ENCODE measurements at places on chromosomes 12 and 14. TPM values are rescaled to one million over a fixed set of nuclear protein-coding genes. Genes with fewer than 3 reads are reported as not detected.

GRCh38 chr12:34605955-34606748 is 583.9 kb downstream of the ALG10 start:
- DNase-seq, result no peak

- DNase-seq, result no peak
Observed at GRCh38 chr12:55445357-55445756, 1.5 kb downstream of the OR6C2 start.

- no peak for DNase-seq
Observed at GRCh38 chr12:56785141-56785865, 22.2 kb downstream of the HSD17B6 start.

- no peak for DNase-seq
Observed at GRCh38 chr12:2618291-2618995, 176.3 kb upstream of the FKBP4 start.

DNA sequence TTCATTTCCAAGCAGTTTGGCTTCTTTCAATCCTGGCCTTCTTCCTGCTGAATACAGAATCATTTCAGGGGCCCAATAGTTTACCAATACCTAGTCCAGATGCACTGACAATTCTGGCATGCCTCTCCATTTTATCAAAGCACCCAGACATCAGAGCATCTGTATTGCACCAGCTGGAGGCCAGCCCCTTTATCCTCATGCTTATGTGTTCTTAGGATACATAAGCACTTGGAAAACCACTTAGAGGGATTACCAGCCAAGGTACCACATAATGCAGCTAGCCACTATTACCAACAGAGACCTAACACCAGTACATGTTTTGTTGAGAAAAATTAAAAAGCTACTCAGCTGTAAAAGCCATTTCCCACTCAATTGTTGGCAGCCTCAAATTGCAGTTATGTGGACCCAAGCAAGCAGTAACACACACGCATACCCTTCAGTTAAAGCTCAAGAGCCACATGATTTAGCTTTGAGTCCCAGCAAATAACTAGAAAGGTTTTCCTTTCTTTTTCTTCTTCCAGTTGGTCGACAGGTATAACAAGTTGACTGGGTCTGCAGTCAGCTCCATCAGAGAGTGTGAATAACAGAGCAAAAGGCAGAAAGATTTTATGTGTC is 263.8 kb downstream of the DIO2 start:
- no peak for DNase-seq

GRCh38 chr14:33556382-33557121 is 394.3 kb downstream of the EGLN3 start:
- DNase-seq, result no peak

GRCh38 chr12:111105294-111105693 is 184.9 kb upstream of the MYL2 start:
- DNase-seq, result no peak

DNA sequence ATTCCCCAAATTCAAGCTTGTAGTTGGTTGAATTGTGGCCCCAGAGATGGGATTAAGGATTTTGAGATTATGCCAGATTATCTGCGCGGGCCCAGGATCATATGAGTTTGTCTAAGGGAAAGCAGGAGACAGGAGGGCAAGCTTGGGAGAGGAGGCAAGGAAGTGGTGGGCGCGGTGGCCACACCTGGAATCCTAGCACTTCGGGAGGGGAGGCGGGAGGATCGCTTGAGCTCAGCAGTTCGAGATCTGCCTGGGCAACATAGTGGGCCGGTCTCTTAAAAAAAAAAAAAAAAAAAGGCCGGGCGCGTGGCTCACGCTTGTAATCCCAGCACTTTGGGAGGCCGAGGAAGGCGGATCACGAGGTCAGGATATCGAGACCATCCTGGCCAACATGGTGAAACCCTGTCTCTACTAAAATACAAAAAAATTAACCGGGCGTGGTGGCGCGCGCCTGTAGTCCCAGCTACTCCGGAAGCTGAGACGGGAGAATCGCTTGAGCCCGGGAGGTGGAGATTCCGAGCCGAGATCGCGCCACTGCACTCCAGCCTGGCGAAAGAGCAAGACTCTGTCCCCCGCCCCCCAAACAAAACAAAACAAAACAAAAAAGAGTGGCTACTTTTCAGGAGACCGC is 881 bp upstream of the PUS1 start:
- no peak for DNase-seq

DNA sequence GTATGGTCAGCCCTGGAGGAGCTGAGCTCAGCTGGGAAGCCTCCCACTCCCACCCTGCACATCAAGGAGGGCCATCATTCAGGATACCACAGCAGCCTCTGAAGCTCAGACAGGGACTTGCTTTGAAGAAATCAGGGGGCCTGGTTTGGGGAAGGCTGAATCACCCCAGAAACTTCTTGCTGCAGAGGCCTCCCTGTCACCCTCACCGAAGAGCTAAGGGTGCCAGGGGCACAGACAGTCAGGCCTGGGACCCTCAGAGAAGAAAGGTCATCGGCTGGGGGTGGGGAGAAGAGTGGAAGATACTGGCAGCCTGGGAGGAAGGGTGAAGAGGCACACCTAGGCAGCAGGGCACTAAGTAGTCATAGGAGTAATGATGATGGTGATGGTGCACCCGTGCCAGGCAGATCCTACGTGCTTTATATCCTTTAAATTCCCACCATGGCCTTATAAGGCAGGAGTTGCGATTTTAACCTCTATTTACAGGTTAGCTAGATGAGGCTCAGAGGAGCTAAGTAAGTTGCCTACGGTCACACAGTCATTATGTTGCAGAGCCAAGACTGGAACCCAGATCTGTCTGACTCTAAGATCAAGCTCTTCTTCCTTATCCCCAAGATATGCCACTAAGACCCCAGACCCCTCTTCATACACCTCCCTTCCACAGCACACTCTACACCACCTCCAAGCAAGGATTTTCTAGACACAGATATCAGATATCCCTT is 28.5 kb upstream of the PNMA1 start:
- DNase-seq, result no peak

- DNase-seq, result peak; percentile 84
Observed at GRCh38 chr12:59040656-59041055, 120.4 kb upstream of the LRIG3 start.

DNA sequence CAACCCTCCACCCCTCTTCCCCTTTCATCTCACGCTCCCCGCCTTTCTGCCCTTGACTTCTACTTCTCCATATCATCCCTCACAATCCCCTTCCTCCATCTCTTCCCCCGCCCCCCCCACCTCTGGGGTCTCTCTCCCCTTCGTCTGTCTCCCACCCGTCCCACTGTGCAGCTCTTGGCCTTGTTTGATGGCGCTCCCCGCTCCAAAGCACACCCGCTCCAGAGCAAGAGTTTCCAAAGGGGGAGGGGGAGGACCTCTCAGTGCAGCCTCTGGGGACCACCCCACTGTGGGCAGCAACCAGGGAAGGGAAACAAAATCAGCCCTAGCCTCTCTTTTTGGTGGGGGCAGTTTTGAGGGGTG is 774 bp downstream of the CHGA start:
- DNase-seq, result no peak

GRCh38 chr12:14280921-14281320 is 84.6 kb upstream of the ATF7IP start:
- DNase-seq, result no peak

DNA sequence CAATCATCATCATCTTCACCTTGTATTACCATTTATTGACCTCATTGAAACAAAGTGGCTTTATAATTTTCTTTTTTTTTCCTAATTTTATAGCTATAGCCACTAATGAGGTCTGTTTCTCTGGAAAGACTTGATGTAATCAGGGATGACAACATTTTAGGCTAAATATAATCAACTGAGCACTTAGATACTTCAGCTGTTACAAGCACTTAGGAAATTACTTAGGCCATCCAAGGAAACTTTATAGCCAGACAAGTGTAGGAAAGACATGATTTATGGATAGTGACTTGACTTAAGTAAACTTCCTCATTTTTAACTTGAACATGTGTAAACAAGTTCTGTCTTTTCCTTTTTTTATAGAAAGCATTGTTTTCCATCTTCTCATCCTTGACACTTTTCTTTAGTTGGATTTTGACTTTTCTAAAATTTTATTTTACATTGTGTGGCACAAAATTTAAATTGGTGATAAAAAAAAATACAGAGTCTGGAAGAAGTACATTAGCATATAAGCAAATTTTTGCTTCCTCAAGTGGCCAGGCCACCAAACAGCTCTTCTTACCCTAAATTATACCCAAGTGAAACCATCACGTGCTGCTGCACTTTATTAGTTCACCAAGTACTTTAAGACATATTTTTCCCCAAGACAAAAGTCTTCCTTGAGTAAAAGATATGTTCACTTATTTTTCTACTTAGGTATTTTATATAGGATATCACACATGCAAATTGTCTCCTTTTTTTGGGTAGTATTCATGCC is 15.1 kb downstream of the CPNE8 start:
- no peak for DNase-seq

GRCh38 chr12:61524851-61525250 is 735.4 kb upstream of the USP15 start:
- no peak for DNase-seq

DNA sequence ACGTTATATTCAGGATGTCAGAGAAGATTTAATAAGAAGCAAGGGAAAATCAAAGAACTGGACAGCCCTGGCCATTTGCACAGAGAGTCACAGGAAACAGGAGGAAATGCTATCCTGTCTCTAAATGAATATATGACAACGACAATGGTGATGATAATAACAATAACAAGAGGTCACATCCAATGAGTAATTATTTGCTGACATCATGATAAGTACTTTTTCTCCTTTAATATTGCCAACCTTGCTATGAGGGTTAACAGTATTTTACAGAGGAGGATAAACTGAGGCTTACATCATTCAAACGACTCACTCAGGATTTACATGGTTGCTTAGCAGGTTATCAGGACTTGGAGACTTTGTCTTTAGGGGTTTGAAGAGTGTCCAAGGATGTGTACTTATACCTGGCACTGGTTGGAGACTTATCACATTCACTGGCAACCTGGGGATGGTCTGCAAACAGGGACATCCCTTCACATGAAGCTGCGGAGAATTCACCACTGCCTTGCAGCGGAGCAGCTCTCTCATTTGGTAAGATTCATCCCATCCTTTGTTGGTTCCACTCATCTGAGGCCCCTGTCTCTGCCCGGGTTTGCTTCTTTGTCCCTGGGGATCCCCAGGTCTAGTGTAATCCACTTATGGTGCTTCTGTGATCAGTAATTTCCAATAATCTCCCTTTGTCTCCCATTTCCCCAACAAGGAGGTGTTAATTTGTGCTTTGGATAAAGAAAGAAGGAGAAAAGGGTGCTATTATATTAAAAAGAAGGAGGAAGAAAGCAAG is 637.8 kb downstream of the BCL11B start:
- DNase-seq, result peak; percentile 16

GRCh38 chr12:12254553-12254952 is 12.3 kb downstream of the LRP6 start:
- DNase-seq, result no peak

- DNase-seq, result no peak
Observed at GRCh38 chr12:42686514-42687172, 97.1 kb upstream of the PRICKLE1 start.

DNA sequence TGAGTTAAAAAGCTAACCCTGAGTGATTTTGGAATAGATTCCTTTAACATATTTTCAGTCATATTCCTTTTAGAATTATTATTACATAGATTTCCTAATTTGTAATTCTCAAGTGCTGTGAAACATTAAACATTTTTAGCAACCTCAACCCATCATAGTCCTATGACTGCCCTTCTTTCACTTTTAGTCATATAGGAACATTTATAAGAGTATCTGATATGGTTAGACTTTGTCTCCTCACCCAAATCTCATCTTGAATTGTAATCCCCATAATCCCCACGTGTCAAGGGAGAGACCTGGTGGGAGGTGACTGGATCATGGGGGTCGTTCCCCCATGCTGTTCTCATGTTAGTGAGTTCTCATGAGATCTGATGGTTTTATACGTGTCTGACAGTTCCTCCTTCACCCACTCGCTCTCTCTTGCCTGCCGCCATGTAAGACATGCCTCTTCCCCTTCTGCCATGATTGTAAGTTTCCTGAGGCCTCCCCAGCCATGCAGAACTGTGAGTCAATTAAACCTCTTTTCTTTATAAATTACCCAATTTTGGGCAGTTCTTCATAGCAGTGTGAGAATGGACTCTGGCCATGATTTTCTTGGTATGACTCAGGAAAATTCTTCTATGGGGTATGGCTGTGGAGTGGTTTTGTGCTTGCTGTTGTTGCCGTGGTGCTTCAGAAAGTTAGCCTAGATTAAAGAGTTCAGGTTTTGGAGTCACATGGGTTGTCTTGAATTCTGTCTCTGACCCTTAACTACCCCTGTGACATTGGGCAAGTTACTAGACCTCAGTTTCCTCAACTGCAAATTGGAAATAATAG is 83.9 kb downstream of the FUT8 start:
- DNase-seq, result no peak

The PSMA6 gene
- 344 TPM for total RNA-seq

The EXOC3L4 gene
- not detected for total RNA-seq

The CLECL1 gene
- total RNA-seq, result not detected

The NOVA1 gene
- total RNA-seq, result 37.9 TPM

The PLEKHH1 gene
- 17.6 TPM for total RNA-seq

The TAS2R7 gene
- not detected for total RNA-seq
